Midbrain (tissue), 1 donor: ENCODE measurements at places on chromosomes 12 and 14.
A peak's percentile ranks its signal among the peaks of the same experiment; 100 is the strongest.

DNA sequence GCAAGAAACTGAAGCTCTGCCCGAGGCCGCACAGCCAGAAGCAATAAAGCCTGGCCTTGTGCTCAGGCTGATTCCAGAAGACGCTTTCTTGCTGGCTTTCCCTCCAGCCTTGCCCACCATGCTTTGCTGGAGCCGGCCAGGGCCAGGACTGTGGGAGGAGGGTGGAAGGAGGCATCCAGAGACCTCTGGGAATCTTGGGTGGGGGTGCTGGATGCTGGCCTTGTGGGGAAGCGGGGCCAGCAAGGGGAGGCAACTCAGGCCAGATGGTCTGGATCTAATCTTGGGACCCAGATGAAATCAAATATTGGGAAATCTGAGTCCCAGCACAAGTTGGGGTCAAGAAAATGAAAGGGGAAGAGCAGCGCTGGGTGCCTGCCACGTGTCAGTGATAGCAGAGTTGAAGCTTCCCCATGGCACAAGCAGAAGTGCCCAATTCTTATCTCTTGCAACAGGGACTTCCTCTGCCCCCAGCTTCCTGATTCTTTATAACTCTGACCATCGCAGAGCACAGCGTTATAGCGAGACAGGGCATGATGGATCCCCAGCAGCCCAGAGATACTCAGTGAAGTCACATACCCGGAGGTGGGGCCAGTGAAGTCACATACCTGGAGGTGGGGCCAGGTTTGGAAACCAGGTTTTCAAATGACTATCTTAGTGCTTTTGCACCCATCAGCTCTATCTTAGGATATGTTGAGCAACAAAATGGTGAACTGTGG is 6.4 kb upstream of the RABGGTA start:
- DNase-seq: no peak

- DNase-seq: no peak
Observed at GRCh38 chr12:107369679-107370078, 276.3 kb upstream of the CRY1 start.

DNA sequence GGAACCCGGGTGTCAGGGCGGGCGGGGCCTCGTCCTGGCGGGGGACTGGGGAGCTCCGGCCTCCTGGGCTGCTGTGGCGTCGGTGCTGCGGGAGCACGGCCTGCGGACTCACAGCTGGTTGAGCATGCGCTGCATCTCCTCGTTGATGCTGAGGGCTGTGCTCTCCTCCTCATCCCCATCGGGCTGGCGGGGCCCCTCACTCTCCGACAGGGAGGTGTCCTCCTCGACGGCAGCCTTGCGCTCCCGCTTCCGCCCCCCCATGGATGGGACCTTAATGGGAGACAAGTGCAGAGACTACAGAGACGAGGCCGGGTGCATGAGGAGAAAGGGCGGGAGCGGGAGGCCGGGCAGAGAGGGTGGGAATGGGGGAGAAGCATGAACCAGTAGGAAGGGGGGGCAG is 7.3 kb downstream of the IFFO1 start:
- DNase-seq: no peak

GRCh38 chr12:42104087-42104486 is 40.6 kb downstream of the GXYLT1 start:
- no peak for DNase-seq

DNA sequence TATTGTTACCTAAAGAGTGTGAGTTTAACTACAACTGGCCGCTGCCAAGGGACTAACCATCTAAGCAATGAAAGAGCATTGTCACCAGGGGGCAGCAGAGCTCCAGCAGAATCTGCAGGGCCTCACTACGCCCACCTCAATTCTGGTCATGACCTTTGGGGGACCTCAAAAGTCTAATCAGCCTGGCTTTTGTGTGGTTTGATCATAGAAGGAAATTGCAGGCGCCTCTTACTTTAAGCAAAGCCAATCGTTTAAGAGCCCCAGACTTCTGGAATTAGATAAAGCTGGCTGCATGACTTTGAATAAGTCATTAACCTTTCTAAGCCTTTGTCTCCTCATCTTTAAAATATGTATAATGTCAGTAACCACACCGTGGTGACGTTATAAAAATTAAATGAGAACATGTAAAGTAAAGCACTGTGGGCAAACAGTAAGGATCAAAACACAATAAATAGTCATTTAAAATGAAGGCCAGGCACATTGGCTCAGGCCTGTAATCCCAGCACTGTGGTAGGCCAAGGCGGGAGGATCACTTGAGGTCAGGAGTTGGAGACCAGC is 58.6 kb downstream of the TBX3 start:
- DNase-seq: no peak

- no peak for DNase-seq
Observed at GRCh38 chr12:98408681-98409080, 106.7 kb upstream of the TMPO start.

- peak; percentile 20 for DNase-seq
Observed at GRCh38 chr12:58915634-58916033, 4.7 kb downstream of the LRIG3 start.

DNA sequence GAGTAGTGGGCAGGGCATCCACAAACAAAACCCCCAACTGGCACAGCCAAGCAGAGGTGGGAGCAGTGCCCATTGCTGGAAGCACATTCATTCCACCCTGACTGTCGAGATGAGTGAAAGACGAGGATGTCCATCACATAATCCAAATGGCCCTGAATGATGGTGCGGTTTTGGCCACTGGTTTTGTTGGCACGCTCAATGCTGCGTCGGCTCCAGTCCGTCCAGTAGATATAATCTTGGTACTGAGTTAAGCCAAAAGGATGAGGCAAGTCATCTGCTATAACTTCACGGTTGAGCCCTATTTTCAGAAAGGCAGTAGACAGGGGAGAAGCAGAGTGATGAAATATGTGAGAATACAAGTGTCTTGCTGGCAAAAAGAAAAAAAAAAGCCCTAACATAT is 88.1 kb downstream of the BCL2L14 start:
- no peak for DNase-seq

DNA sequence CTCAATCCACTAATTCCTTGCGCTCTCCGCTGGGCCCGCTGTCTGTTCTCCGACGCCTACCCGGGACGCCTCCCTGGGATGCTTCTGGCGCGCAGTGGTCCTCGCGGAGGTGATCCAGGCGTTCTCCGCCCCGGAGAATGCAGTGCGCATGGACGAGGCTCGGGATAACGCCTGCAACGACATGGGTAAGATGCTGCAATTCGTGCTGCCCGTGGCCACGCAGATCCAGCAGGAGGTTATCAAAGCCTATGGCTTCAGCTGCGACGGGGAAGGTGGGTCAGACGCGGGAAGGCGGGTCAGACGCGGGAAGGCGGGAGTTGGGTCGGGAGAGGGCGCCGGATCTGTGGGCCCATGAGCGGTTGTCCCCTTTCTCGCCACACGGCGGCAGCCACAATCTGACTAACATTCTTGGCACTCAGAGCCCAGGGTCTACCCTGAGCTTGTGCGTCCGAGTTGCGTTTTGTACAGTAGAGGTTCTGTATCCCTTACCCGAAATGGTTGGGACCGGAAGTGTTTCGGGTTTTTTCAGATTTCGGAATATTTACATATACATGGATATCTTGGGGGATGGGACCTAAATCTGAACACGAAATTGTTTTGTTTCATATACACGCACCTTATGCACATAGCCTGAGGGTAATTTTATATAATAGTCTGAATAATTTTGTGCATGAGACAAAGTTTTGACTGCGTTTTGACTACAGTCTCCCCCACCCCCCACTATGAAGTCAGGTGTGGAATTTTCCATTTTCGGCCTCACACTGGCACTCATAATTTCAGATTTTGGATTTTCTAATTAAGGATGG is 762 bp downstream of the C12orf57 start:
- DNase-seq: peak; percentile 91

DNA sequence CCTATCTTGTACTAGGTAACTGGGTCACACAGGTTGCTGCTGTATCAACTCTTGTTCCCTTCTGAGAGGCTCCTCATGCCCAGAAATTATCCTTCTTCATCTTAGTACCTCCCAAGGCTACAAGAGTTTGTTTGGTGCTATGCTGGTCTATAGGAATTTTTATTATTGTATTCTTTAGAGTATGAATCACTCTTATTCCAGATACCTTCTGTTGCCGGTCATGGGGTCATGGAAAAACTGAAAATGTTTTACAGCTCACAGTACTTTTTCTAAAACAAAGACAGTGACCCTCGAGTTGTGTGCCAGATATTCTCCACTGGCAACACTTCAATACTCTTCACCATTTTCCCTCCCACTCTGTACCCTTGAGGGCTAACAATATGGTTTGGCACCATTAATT is 1598.0 kb upstream of the TMEM132C start:
- no peak for DNase-seq

GRCh38 chr12:25455696-25456095 is 97.4 kb downstream of the LMNTD1 start:
- no peak for DNase-seq

DNA sequence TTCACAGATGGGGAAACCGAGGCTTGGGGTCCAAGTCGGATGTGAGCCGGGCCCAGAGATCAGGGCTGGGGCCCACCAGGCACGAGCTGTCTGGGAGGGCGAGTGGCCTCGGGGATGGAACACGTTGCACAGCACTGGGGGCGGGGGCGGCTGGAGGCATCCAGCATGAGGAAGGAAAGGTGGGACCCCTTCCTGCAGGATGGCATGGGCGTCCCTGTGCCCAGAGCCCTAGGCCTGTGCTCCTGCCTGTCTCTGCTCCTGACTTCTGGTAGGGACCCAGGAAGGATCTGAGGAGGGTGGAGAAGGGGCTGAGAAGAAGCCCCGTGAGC is 183.4 kb downstream of the KIF26A start:
- no peak for DNase-seq

- DNase-seq: no peak
Observed at GRCh38 chr14:100018482-100018881, 46.7 kb upstream of the EVL start.

- DNase-seq: no peak
Observed at GRCh38 chr14:104703269-104703668, 13.9 kb downstream of the INF2 start.

DNA sequence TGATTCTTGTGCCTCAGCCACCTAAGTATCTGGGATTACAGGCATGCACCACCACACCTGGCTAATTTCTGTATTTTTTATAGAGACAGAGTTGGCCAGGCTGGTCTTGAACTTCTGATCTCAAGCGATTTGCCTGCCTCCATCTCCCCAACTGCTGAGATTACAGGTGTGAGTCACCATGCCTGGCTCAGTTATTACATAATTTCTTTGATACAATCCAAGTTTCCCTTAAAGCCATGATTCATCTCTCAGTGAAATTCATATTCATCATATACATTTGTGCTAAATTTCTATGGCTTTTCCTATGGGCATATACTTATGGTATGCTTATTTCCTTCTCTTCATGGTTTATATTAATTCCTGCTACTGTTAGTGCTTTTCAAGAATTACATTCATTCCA is 29.1 kb upstream of the PZP start:
- DNase-seq: no peak

DNA sequence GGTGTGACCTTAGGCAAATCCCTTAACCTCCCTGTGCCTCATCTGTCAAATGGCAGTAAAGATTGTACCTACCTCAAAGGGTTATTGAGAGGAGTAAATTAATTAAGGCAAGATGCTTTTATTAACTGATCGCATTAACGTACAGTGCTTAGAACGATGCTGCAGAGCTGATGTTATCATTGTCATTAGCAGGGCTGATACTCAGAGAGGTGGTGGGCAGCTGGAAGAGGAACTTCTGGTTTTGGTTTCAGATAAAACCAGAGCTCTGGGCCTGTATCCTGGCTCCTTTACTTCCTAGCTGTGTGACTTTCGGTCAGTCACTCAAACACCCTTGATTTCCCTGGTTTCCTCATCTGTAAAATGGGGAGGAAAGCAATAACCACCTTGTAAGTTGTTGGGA is 55.1 kb downstream of the CALM1 start:
- DNase-seq: no peak

- DNase-seq: no peak
Observed at GRCh38 chr12:5588176-5588575, 156.3 kb downstream of the NTF3 start.

DNA sequence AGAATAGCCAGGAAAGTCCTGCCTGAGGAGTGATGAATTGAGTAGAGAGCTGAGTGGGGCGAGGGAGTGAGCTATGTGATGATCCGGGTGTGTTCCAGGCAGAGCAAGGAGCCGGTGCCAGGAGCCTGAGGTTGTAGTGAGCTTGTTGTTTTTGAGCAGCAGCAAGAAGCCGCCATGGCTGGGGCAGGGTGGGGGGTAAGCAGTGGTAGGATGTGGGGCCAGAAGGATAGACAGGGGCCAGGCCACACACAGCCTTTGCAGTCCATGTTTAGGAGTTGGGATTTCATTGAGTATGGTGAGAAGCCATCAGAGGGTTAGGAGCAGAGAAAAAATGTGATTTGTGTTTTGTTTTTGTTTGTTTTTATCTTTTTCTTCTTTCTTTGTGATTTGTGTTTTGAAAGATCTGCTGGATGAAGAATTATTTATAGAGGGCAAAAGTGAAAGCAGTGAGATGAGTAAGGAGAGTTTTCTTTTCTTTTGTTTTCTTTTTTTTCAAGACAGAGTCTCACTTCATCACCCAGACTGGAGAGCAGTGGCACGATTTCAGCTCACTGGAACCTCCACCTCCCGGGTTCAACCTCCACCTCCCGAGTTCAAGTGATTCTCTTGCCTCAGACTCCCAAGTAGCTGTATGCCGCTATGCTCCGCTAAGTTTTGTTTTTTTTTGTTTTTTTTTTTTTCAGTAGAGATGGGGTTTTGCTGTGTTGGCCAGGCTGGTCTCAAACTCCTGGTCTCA is 92.3 kb upstream of the BCAT1 start:
- no peak for DNase-seq

DNA sequence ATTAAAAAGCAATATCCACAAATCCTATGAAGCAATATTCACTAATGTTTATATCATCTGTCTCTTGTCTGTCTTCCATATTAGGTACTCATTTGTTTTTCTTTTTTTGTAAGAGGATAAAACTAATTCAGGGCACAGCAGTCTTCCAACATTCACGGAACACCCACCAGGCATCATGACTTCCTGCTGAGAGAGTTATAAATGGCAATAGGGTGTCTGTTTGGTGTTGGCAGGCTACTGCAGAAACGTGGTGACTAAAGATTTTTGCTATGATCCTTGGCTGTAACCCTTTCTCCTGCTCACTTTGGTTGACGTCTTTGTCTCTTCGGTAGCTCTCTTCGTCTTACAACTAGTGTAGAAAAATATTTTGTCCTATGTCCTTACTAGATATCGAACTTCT is 860.6 kb upstream of the MGAT4C start:
- DNase-seq: no peak

GRCh38 chr12:6921539-6921938 is 6.2 kb upstream of the ATN1 start:
- DNase-seq: no peak

DNA sequence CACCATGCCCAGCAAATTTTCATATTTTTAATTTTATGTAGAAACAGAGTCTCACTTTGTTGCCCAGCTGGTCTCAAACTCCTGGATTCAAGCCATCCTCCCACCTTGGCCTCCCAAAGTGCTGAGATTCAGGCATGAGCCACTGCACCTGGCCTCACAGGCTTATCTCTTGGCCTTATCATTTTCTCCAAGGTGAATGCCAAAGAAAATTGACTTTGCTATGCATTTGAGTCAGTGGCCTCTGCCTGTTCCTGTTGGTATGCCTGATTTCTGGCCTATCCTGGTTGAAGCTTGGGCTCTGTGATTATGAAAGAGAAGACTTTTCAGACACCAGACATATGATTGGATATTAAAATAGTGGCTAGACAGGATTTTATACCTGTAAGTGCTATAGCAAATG is 34.2 kb downstream of the MANSC1 start:
- DNase-seq: no peak

- DNase-seq: no peak
Observed at GRCh38 chr12:71299541-71300376, 139.8 kb upstream of the LGR5 start.
